ENCODE measurements at places on chromosomes 12 and 14. TPM values are rescaled to one million over a fixed set of nuclear protein-coding genes. Genes with fewer than 3 reads are reported as not detected.

Gene CYP46A1
- under 0.01 TPM for total RNA-seq

Gene LUM
- total RNA-seq, result 217 TPM

- DNase-seq, result no peak
Observed at GRCh38 chr14:44341116-44341515, 166.0 kb downstream of the FSCB start.

DNA sequence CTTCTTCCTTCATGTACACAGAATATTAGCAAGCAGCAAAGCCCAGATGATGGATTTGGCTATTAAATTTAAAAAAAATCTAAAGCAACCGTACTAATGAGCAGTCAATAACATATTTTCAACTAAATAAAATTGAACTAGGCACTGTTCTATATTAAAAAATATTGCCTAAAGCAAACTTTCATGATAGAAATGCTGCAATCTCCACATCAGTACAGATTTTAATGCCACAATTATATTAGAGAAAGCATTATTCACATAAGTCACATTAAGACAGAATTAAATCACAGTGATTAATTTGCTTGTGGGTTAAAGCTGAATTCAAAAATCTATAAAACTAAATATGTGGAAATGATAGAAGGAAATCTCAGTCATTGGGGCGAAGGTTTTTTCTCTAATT lies 200.7 kb downstream of the KCNH5 start:
- DNase-seq, result no peak

DNA sequence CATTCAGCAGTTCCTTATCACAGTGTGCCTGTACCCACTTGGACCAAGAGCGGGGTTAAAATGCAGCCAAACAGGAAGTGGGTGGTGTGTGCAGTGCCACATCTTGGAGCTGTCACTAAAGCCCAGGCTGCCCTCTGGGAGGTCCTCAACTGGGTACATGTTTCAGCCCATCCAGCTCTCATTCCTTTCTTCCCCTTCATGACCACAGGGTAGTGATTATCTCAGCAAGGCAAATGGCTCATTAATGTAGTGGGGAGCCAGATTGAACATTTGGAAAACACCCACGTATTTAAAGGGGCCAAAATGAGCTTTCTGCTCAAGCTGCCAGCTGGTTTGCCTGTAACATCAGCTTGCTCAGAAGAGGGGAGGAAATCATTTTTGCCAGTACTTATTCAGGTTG lies 210.8 kb upstream of the BTG1 start:
- no peak for DNase-seq
